Activated T-helper 2 cell treated with anti-CD3 and anti-CD28 coated beads, Interferon-gamma antibody, Interleukin-2, Interleukin-4, amounts not matched to agents 10 μg/mL and 5 μg/mL and 100 μg/mL, durations not matched to agents 14 hours and 24 hours and 36 hours (primary cell): ENCODE measurements at places on chromosomes 2 and 18.

- no peak for DNase-seq
These were observed 400.5 kb upstream of the FSIP2 start for GRCh38 chr2:185338104-185338503.

DNA sequence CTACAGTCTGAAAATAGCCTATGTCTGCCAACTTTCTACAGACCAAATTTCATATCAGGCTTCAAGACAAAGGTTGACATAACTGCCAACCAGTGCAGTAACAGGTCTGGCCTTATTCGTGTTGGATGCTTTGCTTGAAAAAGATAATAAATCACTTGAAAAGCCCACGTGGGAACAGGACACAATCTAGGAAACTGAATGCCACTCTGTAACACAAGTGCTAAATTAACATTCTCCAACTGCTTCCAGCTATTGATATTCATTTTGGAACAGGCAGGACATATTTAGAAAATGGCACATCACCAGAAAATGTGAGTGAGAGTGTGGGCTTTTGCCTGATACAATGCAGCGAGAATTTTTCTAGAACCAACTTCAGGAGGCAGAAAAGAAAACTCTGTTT is 165.9 kb upstream of the CCDC150 start:
- DNase-seq: no peak

- no peak for DNase-seq
These were observed 6.0 kb downstream of the GALM start for GRCh38 chr2:38671946-38672345.

DNA sequence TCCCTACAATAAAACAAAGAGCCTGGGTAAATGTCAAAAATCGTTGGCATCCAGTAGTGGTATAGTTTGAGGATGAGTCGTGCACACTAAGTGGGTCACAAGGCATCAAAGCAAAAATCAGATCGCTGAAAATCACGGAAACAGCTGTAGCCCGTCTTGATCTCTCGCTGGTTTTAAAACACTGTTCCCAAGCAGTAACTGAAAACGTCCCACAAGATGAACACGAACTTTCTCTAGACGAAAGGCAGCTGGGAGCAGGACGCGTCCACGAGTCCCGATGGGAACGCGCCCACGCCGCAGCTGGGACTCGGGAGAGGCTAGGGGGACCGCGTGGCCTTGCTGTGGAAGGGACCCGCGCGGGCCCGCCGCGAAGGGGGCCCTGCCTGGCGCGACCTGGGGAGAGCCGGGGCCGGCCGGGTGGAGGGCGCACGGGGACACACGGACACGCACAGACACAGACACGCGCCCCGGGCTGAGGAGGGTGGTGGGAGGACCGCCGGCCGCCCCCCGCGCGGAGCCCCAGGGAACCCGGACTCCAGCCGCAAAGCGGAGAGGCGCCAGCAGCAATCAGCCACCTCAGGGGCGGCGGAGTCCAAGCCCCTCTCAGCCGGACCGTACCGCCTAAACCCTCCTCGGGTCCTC is 651 bp downstream of the STK17B start:
- no peak for DNase-seq

- peak; percentile 52 for DNase-seq
These were observed 10.9 kb downstream of the INPP4A start for GRCh38 chr2:98455494-98455976.

GRCh38 chr2:177689623-177690022 is 297.1 kb downstream of the AGPS start:
- no peak for DNase-seq

GRCh38 chr18:46398005-46398404 is 259.0 kb downstream of the LOXHD1 start:
- no peak for DNase-seq

DNA sequence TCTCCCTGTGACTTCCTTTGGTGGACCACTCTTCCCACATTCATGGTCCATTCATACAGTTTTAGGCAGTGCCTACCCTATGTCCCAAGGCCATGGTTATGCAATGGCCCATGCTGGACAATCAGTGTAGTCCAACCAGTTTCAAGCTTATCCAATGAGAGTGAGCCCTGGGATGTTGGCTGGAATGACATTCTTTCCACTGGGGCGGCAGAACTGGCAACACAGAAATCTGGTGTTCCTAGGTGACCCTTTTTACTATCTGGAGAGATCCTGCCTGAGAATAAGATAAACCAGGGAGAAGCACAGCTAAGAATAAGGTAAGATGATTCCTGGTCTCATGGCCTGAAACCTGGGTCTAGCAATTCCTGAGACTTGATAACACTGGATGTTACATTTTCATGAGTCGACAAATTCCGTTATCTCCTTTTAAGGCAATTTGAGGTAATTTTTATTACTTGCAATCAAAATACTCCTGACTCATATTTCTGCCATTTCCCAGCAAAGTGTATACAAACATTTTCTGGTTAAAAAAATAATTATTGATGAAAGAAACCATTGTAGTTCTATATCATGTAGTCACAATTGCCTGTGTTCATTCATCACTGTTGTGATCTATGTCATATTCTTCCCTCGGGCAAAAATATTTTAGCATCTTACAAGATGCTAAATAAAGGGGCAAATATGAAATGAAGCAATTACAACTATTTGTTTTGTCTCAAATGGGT is 271.5 kb upstream of the LYPD1 start:
- DNase-seq: no peak

DNA sequence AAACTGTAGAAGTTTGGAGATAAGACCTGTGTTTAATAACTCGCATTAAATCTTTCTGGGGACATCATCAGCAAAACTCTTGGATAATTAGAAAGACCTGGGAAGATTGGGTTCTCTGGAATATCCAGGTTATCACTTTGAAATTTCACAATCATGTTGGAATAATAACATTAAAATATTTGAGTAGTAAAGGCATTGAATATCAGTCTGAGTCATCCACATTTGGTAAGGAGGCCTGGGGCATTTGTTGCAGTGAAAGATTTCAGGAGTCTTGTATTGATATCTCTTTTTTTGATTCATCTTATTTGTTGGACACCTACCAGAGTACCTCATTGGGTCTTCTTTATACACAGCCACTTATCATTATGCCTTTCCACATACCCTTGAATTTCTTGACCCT is 95.9 kb downstream of the EPB41L5 start:
- DNase-seq: no peak

DNA sequence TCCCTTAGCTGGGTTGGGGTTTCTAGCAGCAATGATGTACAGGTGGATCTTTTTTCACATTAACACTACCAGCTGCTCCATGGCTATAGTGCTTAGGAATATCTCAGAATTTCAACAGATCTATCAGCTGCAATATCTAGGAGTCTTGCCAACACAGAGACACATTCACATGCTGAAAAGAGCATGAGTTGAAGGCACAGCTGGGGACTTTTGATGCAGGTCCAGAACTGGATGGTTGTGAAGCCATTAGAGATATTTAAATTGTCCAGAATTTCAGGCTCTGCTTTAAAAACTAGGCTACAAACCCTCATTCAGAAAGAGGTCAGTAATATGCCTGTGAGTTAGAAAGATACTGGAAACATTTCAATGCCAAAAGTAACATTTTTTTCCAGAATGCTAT is 122.2 kb upstream of the CCDC195 start:
- DNase-seq: no peak

DNA sequence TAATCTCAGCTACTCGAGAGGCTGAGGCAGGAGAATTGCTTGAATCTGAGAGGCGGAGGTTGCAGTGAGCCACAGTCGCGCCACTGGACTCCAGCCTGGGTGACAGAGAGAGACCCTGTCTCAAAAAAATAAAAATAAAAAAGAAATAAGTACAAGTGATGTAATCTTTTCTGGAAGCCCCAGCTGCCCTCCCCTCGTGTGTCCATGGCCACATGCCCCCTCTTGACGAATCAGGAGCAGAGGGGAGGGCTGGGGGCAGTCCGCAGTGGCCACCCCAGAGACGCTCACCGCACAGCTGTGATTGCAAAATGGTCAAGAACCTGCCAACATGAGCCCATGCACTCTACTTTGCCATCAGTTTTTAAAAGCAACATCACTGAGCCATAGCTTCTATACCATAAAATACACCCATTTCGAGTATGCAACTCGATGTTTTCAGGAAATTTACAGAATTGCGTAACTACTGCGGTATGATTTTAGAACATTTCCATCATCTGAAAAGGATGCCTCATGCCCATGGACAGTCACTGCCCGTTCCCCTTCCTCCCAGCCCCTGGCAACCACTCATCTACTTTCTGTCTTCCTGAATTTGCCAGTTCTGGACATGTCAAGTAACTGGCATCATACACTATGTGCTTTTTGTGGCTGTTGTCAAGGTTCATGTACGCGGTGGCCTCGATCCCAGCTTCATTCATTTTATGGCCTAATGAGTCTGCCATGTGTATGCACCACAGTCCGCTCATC is 88.1 kb downstream of the NDUFA10 start:
- DNase-seq: no peak

DNA sequence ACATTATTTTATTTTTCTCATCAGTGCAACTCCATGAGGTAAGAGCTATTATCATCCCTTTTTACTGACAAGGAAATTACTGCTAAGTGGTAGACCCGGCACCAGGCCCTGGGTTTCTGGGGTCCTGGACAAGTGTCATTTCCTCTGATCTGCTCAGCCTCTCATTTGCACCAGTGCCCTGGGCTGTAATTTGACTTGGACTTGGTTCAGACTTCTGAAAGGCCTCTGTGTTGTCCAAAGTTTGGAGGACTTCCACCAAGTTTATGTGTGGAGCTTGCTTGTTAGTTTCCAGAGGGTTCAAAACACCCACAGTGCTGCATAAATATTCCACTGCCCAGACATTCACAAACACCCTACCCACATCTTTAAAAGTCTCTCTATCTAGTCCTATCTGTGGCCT is 44.0 kb upstream of the PPP1CB start:
- no peak for DNase-seq

GRCh38 chr2:1503471-1504310 is 90.4 kb downstream of the TPO start:
- no peak for DNase-seq

- no peak for DNase-seq
These were observed 141.5 kb downstream of the SPHKAP start for GRCh38 chr2:228039752-228040534.

DNA sequence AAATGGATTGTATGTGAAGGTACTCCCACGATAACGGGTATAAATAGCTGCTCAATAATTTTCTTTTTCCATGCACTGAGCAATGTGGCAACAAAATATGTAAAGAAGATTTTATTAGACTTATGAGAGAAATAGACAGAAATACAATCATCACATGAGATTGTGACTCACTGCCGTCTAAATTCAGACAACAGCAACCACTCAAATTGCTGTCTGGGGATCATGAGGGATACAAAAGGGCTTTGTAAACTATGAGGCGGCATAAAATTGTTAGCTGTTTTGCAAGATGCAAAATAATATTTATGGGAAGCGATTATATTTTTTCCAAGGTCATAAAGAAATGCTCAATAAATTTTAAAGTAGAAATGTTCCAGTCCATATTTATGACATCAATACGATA is 259.1 kb upstream of the AGAP1 start:
- no peak for DNase-seq

GRCh38 chr18:21313576-21313975 is 71.5 kb downstream of the GREB1L start:
- DNase-seq: no peak

GRCh38 chr2:233764761-233765160 is 4.7 kb downstream of the UGT1A1 start:
- no peak for DNase-seq

DNA sequence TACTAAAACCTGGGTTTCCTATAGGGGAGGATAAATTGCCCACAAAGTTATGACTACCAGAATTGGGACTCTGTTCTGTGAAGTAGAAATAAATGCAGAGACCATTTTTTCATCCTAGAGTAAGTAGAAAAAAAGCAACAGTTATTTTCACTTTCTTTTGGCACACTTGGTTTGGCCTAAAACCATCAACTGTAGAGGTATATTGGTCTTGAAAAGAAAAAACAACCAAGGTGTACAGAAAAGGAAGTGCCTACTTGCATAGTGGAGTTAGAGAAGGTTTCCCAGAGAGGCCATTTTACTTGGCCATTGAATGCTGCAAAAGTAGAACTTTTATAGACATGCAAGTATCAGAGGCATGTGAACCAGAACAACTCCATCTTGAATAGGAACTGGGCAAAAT is 89.4 kb upstream of the TACR1 start:
- DNase-seq: no peak

DNA sequence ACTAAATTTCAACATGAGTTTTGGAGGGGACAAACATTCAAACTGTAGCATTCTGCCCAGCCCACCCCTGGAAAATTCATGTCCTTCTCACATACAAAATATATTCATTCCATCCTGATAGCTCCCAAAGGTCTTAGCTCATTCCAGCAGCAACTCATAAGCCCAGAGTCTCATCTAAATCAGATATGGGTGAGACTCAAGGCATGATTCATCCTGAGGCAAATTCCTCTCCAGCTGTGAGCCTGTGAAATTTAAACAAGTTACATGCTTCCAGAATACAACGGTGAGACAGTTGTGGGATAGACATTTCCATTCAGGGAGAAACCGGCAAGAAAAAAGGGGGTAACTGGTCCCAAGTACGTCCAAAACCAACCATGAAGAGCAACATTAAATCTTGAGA is 43.5 kb upstream of the FAHD2A start:
- no peak for DNase-seq

- no peak for DNase-seq
These were observed 50.5 kb downstream of the HNRNPLL start for GRCh38 chr2:38552259-38552658.

DNA sequence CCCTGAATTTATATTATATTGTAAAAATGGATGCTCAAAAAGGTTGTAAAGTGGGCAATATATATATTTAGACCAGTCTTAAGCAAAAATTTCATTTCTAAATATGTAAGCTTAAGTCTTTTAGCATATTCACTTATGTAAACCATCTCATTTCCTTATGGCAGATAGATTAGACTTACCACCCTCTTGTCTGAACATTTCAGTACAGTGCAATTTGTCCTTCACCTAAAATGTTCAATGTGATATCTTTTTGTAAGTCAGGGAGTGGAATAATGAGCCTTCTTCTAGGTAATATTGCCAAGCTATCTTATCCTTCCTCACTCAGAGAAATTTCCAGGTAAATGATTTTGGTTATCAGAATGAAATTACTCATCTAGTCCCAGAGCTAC is 92.3 kb downstream of the KLF7 start:
- DNase-seq: no peak

DNA sequence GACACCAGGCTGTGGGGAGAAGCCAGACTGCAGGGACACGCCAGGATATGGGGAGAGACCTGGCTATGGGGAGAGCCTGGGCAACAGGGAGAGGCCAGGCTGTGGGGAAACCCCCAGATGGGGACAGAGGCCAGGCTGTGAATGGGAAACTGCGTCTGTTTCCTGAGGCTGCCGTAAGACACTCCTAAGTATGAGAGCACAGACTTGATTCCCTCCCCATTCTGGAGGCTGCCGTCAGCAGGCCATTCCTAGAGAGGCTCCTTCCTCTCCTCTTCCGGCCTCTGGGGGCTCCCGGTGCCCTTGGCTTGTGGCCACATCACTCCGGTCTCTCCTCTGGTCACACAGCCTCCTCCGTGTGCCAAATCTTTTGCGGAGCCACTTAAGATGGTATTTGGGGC is 32.3 kb downstream of the ADI1 start:
- DNase-seq: no peak

GRCh38 chr2:29269095-29269764 is 154.0 kb downstream of the CLIP4 start:
- no peak for DNase-seq

GRCh38 chr18:79982736-79983135 is 5.6 kb downstream of the TXNL4A start:
- DNase-seq: no peak
